ENCODE measurements at places on chromosomes 3 and 15. TPM values are rescaled to one million over a fixed set of nuclear protein-coding genes. Genes with fewer than 3 reads are reported as not detected.

DNA sequence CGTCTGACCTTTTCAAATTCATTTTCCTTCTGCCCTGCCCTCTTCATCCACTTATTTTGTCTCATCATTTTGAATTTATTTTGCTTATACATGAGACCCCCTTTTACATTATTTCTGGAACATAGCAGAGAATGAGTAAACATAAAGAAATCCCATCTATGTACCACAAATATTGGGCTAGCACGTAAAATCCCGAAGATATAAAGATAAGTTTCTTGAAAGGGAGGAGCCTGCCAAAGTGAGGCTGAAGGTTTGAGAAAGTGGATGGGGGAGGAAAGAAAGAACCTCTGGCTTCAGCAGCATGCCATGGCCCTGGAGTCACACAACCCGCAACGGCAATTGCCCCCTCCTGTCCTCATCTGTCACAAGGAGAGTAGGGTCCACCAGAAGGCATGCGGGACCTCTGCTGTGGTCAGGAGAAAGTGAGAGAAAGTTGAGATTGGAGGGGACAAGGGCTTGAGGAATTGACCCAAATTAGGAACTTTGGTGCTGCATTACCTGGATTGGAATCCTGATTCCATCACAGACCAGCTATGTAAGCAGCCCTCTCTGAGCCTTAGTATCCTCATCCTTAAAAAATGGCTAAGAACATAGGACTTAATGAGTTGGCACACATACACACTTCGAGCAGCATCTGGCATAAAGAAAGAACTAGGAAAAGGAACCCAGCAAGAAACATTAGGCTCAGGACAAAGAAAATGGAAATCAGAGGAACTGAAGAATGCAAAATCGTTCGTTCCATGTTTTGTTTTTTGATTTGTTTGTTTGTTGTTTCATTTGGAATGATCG, 53.7 kb upstream of the GYG1 start:
- no peak for DNase-seq

GRCh38 chr3:126997455-126998038, 14.6 kb downstream of the PLXNA1 start:
- DNase-seq = no peak

- DNase-seq = peak; percentile 17
These were observed at the start of gene GPR156 for GRCh38 chr3:120284747-120285507. Gene GPR156, minus strand, starts transcription at chr3:120285222. Its CDS starts 41,124 bp downstream, at chr3:120244098.

GRCh38 chr15:44999105-44999504, 23.9 kb upstream of the SORD start:
- DNase-seq = no peak

DNA sequence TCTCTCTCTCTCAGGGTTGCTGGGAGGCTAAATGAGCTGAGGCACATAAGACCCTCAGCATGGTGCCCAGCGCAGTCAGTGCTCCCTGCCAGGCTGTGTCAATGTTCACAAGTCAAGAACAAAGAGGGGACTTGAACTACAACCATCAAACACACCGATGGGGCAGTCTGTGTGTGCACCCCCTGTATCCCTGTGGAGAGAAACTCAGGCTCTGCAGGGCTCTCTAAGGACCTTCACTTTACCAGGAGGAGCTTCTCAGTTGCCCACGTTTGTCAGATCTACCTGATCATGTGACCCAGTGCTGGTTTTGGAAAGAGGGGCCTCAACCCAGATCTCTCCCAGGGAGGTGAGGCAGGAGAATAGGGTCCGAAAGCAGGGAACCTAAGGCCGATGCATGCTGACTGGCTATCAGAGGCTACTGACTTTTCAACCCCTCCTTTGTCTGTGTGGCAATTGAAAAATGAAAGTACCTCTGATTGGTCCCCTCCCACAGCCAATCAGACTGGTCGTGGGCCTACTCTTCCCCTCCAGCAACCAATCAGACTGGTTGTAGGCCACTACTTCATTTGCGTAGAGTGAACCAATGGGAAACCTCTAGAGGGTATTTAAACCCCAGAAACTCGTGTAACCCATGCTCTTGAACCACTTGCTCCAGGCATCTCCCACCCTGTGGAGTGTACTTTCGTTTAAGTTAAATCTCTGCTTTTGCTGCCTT, 34.0 kb downstream of the RHCG start:
- DNase-seq = peak; percentile 15

DNA sequence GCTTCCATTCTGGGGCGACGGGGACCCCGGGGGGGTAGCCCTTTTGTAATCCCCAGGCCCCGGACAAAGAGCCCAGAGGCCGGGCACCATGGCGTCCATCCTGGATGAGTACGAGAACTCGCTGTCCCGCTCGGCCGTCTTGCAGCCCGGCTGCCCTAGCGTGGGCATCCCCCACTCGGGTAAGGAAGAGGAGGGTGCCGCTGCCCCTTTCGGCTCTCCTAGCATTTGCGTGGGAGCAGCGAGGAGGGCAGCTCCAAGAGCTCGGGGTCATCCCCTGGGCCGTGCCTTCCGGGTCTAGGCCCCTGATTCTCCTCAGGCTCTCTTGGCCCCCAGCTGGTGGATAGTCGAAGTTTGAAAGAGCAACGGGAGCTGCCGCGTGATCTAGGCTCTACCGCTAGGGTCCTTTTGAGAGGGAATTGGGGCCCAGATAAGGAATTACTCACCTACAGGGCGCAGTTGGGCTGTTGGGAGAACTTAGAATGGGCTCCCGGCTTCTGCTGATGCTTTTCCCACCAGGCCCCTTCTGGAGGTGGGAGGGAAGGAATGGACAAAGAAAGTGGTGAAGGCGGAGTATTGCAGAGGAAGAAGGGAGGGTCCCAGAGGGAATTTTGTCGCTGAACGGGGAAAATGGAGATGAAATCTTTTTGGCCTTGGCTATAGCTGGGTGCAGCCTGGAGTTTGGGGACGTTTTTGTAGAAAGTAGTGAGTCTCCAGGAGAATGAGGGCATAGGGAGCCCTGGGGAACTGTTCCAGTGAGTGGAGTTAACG, 615 bp downstream of the VPS18 start:
- DNase-seq = peak; percentile 88

DNA sequence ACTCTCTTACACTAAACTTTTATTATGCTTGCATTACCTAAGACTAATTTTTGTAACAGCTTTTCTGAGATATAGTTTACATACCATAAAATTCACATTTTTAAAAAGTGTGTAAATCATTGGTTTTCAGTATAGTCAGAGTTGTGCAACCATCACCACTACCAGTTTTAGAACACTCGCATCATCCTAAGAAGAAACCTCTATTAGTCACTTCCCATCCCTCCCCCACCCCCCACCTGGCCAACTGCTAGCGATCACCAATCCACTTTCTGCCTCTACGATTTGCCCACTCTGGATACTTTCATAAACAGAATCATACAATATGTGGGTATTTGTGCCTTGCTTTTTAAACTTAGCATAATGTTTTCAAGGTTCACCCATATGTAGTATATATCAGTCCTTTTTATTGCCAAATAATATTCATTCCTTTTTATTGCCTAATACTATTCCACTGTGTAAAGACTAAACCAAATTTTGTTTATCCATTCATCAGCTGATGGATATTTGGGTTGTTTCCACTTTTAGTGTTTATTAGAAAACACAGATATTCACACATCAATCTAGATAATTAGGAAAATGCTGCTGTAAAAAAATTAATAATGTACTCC, 23.0 kb downstream of the UBP1 start:
- no peak for DNase-seq

DNA sequence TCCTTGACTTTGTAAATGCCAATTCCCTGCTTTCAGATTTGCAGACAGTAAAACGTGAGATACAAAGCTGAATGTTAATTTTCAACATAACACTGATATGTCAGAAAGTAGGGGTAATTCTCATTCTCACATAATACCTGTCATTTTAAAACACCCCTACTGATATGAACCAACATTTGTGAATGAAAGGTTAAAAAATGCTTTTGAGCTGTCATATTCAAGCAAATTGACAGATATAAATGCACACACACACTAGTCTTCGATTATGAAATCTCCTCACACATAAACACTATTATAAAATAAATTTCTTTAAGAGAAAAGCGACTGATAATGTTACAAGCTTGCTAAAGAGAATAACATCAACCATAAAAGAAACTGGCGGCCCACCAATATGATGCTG, 128.8 kb downstream of the PEAK1 start:
- DNase-seq = no peak

DNA sequence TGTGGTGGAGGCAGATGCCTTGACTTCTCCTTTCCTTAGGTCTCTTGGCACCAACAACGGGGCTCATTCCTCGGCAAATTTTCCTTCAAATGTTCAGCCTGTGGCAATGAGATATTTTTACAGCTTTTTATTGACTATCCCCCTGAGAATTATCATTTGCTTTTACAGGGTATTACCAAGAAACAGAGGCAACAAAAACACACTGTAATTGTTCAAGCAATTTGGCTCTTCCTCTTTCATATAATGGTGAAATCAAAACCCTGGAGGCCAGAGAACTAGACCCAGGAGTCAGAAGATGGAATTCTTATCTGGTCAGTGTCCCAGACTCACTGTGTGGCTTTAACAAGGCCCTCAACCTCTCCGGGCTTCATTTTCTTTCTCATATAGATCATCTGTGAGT, 40.1 kb downstream of the TRIM42 start:
- no peak for DNase-seq

DNA sequence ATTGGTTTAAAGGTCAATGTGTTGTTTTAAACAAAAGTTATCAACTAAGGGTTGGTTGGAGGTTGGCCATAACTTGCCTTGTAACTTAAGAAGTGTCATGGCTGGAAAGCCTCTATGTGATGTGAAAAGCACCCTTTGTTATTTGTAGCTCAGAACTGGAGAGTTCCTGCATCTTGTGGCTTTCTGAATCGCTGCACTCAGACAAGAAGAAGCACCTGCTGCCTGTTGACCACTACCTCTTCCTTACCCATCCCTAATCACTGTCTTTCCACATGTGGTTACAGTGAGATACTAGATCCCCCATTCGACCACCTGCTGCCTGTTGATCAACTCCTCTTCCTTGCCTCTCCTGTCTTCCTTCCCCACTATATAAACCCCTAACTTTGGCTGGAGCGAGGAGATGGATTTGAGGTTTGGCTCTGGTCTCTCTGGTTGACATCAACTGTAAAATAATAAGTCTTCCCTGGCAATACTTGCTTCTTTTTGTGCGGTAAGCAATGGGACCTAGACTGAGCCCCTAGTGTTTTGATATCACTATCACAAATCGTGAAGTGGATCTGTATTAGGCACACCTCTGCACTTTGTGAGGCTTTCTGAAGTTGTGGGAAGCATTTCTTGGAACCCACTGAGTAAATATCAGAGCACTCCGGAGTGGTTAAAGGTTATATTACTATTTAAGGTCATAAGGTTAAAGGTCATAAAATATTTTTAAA, 13.8 kb downstream of the RPL39L start:
- DNase-seq = no peak

DNA sequence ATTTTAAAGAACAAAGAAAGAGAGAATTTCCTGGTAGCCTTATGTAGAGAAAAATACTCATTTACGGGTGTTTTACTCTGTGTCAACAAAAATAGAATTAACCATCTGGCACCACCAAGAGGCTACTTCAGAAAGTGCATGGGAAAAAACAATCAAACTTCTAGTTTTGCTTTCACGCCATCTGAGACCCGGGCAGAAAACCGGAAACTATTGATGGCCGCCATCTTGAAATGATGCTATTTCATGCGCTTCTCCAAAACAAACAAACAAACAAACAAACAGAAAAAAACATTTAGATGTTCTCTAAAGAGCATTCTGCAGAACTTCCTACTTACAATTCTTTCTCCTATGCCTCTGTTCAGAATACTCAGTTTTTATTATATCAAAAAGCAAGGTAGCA, 49.4 kb upstream of the SYNPR start:
- DNase-seq = peak; percentile 18

Gene ACVR2B
- 4.2 TPM for total RNA-seq

Gene ZDHHC23
- total RNA-seq = 14.9 TPM

Gene ATP13A4
- not detected for total RNA-seq

Gene MESP2
- total RNA-seq = not detected

Gene MRPL46
- 20.3 TPM for total RNA-seq
